ENCODE measurements at places on chromosomes 6 and 20. TPM values are rescaled to one million over a fixed set of nuclear protein-coding genes. Genes with fewer than 3 reads are reported as not detected.

TMEM244 gene
- total RNA-seq = 1.3 TPM

SMOC2 gene
- 0.22 TPM for total RNA-seq

PROKR2 gene
- total RNA-seq = not detected

MUC21 gene
- total RNA-seq = not detected

CST7 gene
- not detected for total RNA-seq

Data from placental pericyte (primary cell).